ENCODE measurements at places on chromosomes 3 and 15. TPM values are rescaled to one million over a fixed set of nuclear protein-coding genes. Genes with fewer than 3 reads are reported as not detected.

The EAF2 gene
- total RNA-seq: 1.4 TPM

The CD80 gene
- not detected for total RNA-seq

The IREB2 gene
- 16.1 TPM for total RNA-seq

The IGF2BP2 gene
- total RNA-seq: 147 TPM

The MAP6D1 gene
- 10.4 TPM for total RNA-seq

The GUCA1C gene
- total RNA-seq: not detected

The GP9 gene
- total RNA-seq: not detected

The IQCF5 gene
- total RNA-seq: not detected

The SCN11A gene
- total RNA-seq: not detected

The CLCN2 gene
- 4.6 TPM for total RNA-seq

The RTP1 gene
- not detected for total RNA-seq

The UTS2B gene
- 0.89 TPM for total RNA-seq

The OR5H6 gene
- total RNA-seq: not detected

The PCSK6 gene
- not detected for total RNA-seq

The CPN2 gene
- total RNA-seq: not detected

The ATP8B4 gene
- total RNA-seq: 4.4 TPM

The COMMD2 gene
- 19.8 TPM for total RNA-seq

The FEZF2 gene
- total RNA-seq: not detected

The CP gene
- not detected for total RNA-seq

The MKRN3 gene
- total RNA-seq: not detected

The TNFAIP8L3 gene
- total RNA-seq: 4.1 TPM

The LTF gene
- total RNA-seq: not detected

The MAN2A2 gene
- 17.4 TPM for total RNA-seq

The SLITRK3 gene
- not detected for total RNA-seq

The MYZAP gene
- total RNA-seq: 6.7 TPM

The MAGEF1 gene
- total RNA-seq: 39.2 TPM

The ADGRG7 gene
- not detected for total RNA-seq
